Cortex of kidney (tissue), 1 donor: ENCODE measurements at places on chromosomes 16 and 17.

DNA sequence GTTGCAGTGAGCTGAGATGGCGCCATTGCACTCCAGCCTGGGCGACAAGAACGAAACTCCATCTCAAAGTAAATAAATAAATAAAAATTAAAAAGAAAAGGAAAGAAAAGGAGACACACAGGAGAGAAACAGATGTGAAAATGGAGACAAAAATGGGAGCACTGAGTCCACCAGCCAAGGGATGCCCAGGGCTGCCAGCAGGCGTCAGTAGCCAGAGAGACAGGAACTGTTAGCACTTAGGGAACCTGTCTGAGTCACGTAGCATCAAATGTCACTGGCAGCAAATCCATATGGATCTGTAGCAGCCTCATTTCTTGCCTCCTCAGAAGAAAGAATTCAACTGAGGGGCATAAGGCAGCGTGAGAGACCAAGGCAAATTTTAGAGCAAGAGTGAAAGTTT, 79.7 kb downstream of the CYLD start:
- DNase-seq: no peak

- no peak for DNase-seq
These were observed 2.1 kb downstream of the ARHGAP23 start for GRCh38 chr17:38430316-38430715.

DNA sequence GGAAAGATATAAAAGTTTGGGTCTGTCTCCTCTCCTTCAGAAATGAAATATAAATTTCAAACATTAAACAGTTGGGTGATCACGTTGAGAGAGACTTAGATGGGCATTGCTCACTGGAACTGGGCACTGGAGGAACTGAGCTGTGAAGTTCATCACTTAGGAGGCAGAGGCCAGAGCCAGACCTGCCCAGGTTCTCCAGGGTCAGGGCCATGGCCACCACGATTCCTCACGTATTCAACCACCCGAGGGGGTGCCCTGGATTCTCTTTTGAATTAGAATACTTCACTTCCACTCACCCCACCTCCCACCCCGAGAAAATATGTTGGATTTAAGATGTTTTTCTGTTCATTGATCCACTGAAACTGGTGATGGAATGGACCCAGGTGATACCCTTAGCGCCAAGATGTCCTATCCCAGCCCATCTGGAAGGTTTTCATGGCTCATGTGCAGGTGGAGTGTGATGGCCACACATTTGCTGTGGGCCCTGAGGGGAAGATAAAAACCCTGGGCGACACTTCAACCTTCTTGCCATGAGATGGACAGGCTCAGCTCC, 6.1 kb downstream of the PRR29 start:
- DNase-seq: no peak

GRCh38 chr17:17125136-17126084, 80.7 kb downstream of the PLD6 start:
- no peak for DNase-seq

DNA sequence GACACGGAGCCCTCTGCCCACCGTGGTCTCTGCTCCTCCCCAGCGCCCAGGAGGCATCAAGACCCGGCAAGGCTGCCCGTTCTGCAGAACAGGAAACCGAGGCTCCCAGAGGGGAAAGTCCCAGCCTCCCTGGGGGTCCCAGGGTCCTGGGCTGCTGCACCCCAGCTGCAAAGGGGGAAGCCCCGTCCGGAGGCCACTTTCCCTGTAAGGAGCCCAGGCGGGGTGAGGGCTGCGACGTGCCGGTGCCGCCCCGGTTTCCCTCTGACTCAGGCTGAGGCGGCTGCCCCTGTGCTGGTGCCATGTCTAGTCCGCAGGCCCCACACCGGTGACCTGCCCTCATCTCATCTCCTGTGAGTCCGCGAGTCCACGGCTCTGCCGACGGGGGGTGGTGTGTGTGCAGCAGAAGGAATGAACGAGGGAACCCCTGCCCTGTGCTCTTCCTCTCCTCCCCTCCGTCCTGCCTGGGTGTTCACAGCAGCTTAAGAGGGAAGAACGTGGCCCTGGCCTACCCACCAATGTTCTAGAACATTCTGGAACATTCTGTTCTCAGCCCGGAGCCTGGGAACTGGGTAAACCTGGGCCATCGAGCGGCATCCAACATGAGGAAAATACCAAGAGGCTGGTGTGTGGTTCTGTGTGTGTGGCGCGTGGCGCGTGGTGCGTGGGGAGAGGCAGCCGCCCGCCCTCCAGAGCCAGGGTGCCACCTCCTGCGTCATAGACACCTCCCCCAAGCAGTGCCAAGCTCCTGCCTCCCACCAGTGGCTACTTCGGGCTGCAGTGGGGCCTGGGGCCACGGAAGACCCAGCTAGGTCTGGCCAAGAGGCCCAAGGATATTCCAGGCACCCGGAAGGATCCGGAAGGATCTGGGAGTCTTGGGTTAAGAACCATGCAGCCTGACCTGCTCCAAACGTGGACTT, 7.0 kb upstream of the CBFA2T3 start:
- no peak for DNase-seq

GRCh38 chr17:35808240-35808961, 883 bp upstream of the TAF15 start:
- no peak for DNase-seq

GRCh38 chr17:11053846-11054245, 187.2 kb upstream of the SHISA6 start:
- DNase-seq: no peak

DNA sequence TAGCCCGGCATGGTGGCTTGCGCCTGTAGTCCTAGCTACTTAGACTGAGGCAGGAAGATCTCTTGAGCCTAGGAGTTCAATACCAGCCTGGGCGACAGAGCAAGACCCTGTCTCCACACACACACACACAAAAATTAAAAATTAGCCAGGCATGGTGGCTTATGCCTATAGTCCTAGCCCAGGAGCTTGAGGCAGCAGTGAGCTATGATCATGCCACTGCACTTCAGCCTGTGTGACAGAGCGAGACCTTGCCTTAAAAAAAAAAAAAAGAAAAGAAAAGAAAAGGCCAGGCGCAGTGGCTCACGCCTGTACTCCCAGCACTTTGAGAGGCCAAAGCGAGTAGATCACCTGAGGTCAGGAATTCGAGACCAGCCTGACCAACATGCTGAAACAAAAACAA, 23.9 kb downstream of the C17orf75 start:
- DNase-seq: no peak

DNA sequence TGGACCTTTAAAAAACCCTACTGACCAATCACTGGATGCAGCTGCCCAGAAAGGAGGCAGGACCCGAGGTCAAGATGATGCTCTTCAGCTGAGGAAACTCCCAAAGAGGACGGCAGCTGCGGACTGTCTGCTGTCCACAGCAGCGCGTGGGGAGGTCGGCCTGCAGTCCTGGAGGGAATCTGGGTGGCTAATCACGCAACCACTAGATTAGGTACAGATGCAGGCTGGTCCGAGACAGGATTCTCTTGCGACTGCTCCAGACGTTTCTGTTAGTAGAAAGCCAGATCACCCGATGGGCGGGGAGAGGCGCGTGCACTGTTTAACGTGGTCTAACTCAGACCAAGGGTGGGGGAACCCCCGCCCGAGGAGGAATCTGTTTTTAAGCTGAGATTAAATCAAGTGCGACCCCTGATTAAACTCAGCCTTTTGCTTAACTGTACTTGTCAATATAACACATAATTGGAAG, 8.8 kb downstream of the CTRB2 start:
- no peak for DNase-seq

DNA sequence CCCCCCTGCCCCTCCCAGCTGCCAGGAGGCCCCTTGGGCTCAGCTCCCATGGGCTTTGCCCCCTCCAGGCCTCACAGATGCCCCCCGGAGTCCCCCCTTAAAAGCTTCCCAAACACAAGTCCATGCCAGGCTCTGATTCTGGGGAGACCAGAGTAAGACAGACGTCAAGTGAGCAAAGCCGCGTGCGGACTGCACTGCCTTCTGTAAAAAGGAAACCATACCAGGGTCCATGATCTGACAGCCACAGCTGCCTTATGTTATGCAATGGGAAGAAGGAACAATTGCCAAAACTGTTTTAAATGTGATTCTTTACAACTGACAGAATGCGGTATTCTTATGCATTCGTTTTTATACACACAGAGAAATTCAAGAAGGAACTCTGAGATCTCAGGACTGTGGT, 17.9 kb upstream of the HEXD start:
- DNase-seq: no peak

DNA sequence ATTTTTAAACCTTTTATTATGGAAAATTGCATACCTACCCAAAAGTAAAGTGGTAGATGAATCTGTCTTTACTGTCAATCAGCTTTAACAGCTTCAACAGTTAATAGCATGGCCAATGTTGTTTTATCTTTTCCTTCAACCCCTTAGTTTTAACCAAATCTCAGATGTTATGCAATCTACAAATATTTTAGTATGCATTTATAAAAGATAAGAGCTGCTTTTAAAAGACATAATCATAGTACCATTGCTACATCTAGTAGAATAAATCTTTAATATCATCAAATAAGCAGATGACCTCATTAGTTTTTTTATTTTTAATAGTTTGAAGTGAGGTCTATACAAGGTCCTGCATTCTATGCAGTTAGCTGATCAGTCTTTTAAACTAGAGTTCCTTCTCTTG, 37.9 kb downstream of the MAP2K4 start:
- no peak for DNase-seq

- DNase-seq: no peak
These were observed 23.9 kb upstream of the KLHDC4 start for GRCh38 chr16:87789437-87790291.

DNA sequence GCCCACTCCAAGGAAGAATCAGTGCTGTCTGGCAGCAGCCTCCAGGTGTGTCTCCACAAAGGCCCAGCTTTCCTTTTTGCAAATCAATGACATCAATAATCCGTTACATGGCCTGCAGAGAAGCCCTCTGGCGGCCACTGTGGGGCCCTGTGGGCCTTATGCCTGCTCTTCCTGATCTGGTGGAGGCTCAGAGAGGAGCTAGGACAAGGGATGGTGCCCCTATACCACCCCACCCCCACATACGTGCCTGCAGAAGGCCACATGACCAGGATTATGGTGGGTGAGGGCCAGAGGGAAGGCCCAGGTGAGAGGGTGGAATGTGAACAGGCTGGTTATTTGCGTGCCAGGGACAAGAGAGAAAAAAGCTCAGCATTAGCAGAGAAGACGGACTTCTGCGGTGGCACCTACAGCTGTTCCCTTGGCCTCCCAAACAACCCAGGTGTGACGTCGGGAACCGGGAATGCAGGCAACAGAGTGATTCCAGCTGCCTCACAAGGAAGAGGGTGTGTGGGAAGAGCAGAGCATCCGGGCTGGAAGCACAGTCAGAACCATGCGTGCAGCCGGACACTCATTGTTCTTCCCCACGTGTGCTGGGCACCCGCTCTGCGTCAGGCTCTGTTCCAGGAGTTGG, 22.5 kb downstream of the EIF4A3 start:
- DNase-seq: no peak

GRCh38 chr17:17021194-17021863, 20.9 kb upstream of the MPRIP start:
- DNase-seq: no peak

DNA sequence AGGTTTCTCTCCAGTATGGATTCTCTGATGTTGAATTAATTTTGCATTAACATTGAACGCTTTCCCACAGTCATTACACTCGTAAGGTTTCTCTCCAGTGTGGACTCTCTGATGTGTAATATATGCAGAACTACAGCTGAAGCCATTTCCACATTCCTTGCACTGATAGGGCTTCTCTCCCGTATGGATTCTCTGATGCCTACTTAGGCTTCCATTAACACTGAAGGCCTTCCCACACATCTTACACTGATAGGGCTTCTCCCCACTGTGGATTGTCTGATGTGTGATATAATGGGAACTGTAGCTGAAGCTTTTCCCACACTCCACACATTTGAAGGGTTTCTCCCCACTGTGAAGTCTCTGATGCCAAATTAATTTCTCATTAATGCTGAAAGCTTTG, 7.2 kb upstream of the TLE7 start:
- no peak for DNase-seq
